Activated CD8-positive, alpha-beta memory T cell treated with anti-CD3 and anti-CD28 coated beads for 4 hours (primary cell): ENCODE measurements at places on chromosomes 12 and 14.

GRCh38 chr12:57069523-57069922 is 9.1 kb downstream of the NEMP1 start:
- no peak for DNase-seq

DNA sequence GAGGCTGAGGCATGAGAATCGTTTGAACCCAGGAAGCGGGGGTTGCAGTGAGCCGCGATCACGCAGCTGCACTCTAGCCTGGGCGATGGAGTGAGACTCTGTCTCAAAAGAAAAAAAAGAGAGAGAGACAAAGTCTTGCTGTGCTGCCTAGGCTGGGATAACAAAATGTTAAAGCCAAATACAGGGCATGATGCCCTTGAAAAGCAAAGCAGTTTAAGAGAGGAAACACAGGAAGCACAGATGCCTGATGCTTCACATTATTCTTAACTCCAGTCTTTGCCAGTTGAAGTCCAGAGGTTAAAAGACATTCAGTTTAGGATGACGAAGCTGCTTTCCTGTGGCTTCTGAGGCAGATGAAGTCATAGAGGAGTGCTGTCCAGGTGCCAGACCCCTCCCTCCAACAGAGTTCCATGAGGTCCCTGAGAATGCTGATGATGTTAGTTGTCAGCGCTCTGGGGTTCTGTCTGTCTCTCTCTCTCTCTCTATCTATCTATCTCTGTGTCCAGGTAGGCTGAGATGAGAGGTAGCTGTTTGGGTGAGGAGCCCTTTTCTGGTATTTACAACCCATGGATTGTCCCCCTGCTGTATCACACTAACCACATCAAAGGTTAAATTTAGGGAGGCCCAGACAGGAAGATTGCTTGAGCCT is 4.9 kb upstream of the MRPL52 start:
- no peak for DNase-seq

DNA sequence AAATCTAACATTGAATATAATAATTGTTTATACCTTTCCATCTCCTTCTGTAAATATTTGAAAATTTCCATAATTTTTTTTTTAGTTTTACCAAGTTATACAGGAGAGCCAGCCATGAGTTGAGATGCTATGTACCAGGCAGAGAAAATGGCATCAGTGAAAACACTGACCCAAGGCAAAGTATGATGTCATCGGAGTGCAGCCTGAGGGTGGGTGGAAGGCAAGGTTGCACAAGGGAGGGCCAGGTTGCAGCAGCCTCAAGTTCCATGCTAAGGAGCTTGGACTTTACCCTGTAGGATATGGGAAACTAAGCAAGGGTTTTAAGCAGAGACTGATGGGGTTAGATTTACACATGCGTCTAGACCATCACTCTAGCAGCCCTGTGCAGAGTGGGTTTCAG is 441.1 kb downstream of the BCAT1 start:
- no peak for DNase-seq

DNA sequence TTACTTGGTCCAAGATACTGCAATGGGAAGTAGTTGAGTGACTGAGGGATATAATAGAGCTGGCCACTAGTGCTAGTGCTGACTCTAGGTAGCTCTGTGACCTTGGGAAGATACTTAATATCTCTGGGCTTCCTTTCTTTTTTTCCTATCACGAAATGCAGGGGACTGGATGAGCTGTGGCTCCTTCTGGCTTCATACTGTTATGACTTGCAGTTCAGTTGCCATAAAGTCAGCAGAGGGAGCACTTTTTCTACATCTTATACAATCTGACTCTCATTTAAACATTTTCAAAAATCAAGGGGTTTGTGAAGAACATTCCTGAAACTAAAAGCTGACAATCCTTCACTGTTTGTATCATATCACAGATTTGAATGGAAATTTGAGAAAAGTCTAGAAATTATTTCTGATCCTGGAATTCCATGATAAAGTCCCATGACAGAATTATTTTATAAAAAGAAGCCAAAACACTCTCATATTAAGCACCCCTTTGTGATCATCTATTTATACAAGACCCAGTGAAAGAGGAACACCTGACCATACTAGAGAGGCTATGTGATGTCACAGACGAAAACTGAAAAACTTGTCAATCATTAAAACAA is 5.3 kb downstream of the BHLHE41 start:
- no peak for DNase-seq

GRCh38 chr14:71703477-71703876 is 228.8 kb upstream of the RGS6 start:
- no peak for DNase-seq

- no peak for DNase-seq
Measured at GRCh38 chr12:69934011-69934410, 109.0 kb downstream of the MYRFL start.

DNA sequence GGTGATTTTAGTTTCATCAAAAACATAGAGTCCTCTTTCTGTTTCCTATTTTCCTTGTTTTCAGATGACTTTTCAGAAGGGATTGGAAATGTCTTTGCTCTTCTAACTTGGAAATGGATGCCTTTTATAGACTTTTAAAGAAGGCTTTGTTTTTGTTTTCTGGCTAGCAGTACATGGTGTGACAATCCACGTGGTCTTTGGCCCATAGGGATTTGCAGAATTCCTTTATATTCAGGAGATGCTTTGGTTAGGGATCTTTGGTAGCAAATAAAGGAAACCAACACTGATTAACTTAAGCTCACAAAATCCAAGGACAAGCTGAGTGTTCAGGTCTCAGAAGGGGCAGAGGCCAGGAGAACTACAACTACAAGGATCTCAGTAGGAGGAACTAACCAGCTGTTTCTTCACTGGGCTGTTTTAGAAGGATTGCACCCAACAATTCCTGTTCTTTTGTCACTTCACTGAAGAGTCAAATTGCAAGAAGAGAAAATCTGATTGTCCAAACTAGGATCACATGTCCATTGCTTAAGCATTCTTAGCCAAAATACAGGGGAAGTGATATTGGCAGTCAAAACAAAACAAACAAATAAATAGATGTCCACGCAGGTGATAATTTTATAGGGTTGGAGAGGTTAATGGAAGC is 58.6 kb upstream of the MANSC4 start:
- DNase-seq, result no peak

- no peak for DNase-seq
Measured at GRCh38 chr14:24734917-24735500, 101.0 kb upstream of the GZMB start.

DNA sequence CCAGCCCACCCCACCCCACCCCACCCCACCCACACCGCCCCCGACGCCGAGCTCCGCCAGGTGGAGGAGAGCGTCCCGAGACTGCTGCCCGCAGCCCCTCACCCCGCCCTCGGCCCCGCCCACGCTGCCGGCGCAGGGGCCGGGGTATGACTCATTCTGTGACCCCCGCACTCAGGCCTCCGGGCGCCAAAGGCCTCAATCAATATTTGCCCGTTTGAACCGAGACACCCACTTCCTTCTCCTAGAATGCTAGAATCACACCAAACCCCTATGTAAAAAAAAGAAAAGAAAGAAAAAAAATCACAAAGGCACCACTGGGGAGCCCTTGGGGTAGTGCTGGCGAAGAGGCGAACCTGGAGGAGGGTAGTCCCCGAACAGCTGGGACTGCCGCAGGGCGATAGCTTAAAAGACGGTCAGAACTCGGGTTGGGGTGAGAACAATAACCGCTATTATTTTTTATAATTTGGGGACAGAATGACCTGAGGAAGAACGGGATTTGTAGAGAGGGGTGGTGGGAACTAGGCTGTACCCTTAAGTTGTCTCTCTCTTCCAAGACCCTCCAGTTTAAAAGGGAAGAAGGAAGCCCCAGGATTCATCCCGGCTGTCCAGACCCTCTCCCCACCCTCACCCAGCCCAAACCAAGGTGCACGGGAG is 894 bp downstream of the KRT8 start:
- peak; percentile 13 for DNase-seq

- DNase-seq, result no peak
Measured at GRCh38 chr12:117342682-117343081, 18.7 kb downstream of the NOS1 start.

DNA sequence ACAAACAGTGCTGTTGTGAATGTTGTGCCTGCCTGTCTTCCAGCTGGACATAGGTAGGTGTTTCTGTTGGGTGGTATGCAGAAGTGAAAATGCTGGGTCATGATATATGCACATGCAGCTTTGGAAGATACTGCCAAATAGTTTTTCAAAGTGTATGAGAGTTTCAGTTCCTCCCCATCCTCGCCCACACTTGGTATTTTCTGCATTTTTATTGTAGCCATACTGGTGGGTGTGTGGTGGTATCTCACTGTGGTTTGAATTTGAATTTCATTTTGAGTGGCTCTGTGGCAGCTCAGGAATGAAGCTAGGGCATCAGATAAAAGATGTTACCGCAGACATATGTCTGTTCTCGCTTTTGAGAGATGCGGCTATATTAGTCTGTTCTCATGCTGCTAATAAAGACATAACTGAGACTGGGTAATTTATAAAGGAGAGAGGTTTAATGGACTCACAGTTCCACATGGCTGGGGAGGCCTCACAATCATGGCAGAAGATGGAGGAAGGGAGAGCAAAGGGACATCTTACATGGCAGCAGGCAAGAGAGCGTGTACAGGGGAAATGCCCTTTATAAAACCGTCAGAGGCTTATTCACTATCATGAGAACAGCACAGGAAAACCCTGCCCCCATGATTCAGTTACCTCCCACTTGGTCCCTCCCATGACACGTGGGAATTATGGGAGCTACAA is 183.1 kb downstream of the CAND1 start:
- no peak for DNase-seq

DNA sequence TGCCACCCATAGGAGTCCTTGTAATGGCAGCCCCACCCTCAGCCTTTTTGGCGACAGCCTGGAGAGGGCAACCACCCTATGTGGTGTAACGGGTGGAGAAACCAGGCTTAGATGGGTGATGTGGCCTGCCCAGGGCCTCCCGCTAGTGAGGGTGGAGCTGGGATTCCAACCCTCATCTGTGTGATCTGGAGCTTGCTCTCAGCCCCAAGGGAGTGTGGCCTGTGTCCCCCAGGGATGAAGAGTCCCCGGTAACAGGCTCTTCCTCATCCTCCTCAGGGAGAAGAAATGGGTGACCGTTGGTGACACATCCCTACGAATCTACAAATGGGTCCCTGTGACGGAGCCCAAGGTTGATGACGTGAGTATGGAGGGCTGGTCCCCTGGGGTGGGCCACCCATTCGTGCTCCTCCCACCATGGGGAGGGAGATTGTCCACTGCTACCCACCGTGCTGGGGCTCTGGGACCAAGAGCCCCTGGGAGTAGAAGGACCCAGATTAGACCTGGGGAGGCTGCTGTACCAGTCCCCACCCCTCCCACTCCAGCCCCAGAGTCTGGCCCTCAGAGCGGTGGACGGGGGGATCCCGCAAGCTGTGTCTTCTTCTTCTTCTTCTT is 8.8 kb downstream of the BCL7A start:
- DNase-seq, result no peak
